ENCODE measurements at places on chromosomes 11 and 22.

GRCh38 chr11:124114942-124115781 is at the start of gene VWA5A:
Gene VWA5A (plus strand): TSS chr11:124115450. CDS start chr11:124117512, 2,062 bp downstream.
- DNase-seq: peak; percentile 79

DNA sequence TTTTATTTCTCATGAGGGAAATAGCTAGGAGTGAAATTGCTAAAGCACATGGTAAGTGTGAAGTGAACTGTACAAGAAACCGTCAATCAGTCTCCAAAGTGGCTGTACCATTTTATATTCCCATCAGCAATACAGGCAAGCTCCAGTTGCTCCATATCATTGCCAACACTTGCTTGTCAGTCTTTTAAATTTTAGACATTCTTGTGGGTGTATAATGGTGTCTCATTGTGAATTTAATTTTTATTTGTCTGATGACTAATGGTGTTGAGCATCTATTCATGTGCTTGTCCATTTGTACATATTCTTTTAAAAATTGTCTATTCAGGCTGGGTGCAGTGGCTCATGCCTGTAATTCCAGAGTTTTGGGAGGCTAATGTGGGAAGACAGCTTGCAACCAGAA is 34.1 kb upstream of the SMCO4 start:
- DNase-seq: no peak

GRCh38 chr22:25902402-25902801 is 160.4 kb downstream of the MYO18B start:
- DNase-seq: no peak

- DNase-seq: no peak
Measured at GRCh38 chr11:64869571-64870175, 8.7 kb downstream of the EHD1 start.

- DNase-seq: peak; percentile 81
Measured at GRCh38 chr11:117717485-117718314, 79.3 kb downstream of the DSCAML1 start.

DNA sequence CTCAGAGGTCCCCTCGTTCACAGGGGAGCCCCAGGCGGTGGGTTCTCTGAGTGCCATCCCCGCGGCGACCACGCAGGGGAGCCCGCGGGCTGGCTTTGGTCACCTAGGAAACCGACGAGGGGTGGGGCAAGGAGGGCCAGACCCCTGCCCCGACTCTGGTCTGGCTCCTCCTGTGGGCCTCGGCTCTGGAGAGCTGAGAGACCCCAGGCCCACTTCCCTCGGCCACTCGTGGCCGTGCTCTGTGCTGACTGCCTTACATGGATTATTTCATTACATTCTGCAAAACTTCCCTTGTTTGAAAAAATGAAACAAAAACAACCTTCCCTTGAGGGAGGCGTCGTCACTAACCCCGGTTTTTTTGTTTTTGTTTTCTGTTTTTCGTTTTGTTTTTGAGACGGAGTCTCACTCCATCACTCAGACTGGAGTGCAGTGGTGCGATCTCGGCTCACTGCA is 15.1 kb upstream of the CYTH4 start:
- DNase-seq: no peak

Data from DMS153 (cell line).